Activated gamma-delta T cell treated with Interleukin-2 at 50 U/mL for 16 hours (primary cell): ENCODE measurements at places on chromosomes 6 and 20.

GRCh38 chr6:431986-432385, 40.4 kb downstream of the IRF4 start:
- DNase-seq: no peak

DNA sequence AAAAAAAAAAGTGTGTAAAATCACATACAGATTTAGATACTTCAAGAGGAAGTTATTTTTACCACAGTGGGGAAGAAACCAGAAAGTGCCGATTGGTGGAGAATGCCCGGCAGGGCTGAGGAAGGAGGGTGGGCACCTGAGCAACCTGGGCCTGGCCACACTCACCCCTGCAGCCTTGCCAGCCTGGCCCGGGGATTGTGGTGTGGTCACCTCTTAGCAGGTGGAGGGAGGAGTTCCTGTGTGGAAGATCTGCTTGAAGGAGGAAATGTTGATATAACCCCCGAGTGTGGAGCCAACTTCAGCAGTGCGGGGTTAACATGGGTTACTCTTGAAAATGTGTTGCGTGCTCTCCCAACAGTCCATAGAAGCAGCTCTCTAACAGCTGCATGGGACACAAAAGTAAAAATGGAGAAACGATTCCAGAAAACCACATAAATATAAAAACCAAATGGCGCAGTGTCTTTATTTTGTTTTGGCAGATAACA, 14.7 kb downstream of the UST start:
- DNase-seq: peak; percentile 47

- DNase-seq: no peak
Observed at GRCh38 chr20:40294747-40295146, 394.3 kb downstream of the MAFB start.

- DNase-seq: no peak
Observed at GRCh38 chr6:117919775-117920729, 13.0 kb downstream of the SLC35F1 start.

GRCh38 chr6:107122748-107123147, 7.4 kb upstream of the BEND3 start:
- DNase-seq: no peak

- DNase-seq: no peak
Observed at GRCh38 chr20:39602649-39603048, 640.5 kb downstream of the DHX35 start.

GRCh38 chr20:48656661-48657211, 171.1 kb downstream of the PREX1 start:
- DNase-seq: no peak

DNA sequence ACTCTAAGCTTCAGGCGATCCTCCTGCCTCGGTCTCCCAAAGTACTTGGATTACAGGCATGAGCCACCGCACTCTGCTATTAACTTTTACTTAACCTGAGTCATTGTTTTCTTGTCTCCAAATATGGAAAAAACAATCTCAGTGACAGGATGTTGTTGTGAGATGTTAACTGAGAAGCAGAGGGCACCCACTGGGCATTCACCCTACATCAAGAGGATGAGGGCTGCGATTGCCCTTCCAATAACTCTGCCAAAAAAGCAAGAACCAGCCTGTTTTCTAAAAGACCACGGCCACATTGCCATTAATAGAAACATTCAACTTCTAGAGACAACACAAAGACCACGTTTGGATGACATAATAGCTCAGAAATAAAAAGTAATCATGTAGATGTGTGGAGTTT, 107.6 kb upstream of the SGK1 start:
- no peak for DNase-seq
